Activated CD8-positive, alpha-beta T cell treated with anti-CD3 and anti-CD28 coated beads for 36 hours (primary cell): ENCODE measurements at places on chromosomes 5 and 9. TPM values are rescaled to one million over a fixed set of nuclear protein-coding genes. Genes with fewer than 3 reads are reported as not detected.

DNA sequence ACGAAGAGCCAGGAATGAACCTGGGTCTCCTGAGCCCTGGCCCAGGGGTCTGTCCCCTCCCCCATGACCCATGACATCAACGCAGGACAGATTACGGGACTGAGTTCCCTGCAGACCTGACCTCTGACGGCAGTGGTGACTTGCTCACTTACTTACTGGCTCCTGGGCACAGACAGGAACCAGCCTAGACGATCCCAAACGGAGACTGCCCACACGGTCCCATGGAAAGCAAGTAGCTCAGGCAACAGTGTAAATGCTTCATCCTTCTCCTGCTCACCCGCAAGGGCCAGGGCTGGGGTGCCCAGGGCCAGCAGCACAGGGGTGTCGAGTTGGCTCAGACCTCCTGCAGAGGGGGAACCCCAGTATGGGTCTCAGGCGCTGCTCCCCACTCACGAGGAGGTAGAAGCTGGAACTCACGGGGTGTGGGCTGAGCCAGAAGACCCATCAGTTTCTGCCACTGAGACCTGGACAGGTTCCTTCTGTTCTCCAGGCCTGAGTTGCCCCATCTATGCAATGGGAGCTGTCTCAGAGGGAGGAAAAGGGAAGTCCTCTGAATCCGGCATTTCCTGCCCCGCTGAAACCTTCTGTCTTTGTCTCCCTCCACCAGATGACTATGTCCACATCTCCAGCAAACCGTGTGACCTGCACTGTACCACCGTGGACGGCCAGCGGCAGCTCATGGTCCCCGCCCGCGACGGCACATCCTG, 5.6 kb downstream of the ADAMTSL2 start:
- no peak for DNase-seq

- DNase-seq: no peak
Observed at GRCh38 chr9:76717613-76718012, 46.6 kb upstream of the PCA3 start.

- DNase-seq: no peak
Observed at GRCh38 chr5:38479315-38479904, 77.0 kb downstream of the LIFR start.

- DNase-seq: no peak
Observed at GRCh38 chr5:6432206-6432605, 16.5 kb upstream of the UBE2QL1 start.

DNA sequence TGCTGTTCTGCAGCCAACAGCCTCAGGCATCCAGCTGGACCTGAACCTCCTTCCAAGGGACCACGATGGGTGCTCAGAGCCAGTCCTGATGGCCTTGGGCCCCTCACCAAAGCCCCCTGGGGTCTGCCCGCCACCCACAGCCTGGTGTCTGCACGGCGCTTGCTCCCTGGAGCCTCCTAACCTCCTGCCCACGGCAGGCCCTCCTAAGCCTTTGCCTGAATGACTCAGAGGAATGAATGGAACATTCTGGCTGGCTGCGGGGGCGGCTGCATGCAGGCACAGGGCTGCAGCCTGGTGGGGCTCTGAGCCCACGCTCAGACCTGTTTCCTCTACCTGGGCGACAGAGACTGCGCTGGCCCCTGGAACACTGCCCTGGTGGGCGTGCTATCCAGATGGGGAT, 6.9 kb downstream of the SOHLH1 start:
- DNase-seq: peak; percentile 23

- DNase-seq: no peak
Observed at GRCh38 chr5:158947846-158948245, 151.9 kb downstream of the EBF1 start.

The GFI1B gene
- total RNA-seq: not detected

The SLC22A4 gene
- total RNA-seq: 0.88 TPM

The ZDHHC11B gene
- 0.59 TPM for total RNA-seq

The GPX3 gene
- total RNA-seq: not detected

The ANKRD18B gene
- 0.56 TPM for total RNA-seq

The PLPP6 gene
- total RNA-seq: 3.2 TPM

The PCDHGA9 gene
- not detected for total RNA-seq
